ENCODE measurements at places on chromosomes 2 and 18. TPM values are rescaled to one million over a fixed set of nuclear protein-coding genes. Genes with fewer than 3 reads are reported as not detected.

DNA sequence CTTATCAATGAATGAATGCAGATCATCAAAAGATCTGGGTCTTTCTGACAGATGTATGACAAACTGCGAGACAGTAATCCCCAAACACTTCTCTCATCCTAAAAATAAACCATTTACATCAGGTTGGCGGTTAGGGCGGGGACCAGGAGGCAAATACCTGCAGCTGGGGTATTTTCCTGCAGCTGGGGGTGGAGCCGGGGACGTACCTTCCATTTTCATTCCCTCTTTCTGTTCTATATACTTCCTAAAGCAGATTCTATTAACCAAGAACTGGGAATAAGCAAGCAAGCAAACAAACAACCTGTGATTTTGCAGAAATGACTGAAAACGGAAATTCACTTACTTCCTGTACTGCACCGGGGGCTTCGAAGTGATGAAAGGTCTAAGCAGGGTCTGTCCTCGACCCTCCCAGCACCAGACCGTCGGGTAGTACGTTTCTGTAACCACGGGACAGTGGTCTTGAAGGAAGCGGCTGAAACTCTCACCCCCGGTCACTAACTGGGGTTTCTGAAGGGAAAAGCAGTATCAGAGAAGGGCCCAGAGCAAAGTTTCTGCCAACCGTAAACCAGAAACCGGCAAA is 1.2 kb downstream of the ABHD3 start:
- peak; percentile 41 for DNase-seq

GRCh38 chr2:112835536-112836162 is 930 bp downstream of the IL1B start:
- no peak for DNase-seq

GRCh38 chr2:168336786-168337388 is 89.5 kb upstream of the STK39 start:
- DNase-seq, result peak; percentile 69

- no peak for DNase-seq
Measured at GRCh38 chr2:225457482-225457881, 58.0 kb downstream of the NYAP2 start.

DNA sequence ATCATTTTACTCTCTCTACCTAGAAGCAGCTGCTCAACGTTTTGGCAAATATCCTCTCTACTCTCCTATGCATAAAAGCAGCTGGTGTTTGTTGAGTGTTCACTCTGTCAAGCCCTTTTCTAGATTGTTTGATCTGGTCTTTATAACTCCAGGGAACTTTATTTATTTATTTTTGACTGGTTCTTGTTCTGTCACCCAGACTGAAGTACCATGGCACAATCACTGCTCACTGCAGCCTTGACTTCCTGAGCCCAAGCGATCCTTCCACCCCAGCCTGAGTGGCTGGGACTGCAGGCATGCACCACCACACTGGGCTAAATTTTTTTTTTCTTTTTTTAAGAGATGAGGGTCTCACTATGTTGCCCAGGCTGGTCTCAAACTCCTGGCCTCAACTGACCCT is 12.7 kb downstream of the CATIP start:
- no peak for DNase-seq

- DNase-seq, result peak; percentile 75
Measured at GRCh38 chr2:96485751-96486651, 19.2 kb downstream of the NEURL3 start.

DNA sequence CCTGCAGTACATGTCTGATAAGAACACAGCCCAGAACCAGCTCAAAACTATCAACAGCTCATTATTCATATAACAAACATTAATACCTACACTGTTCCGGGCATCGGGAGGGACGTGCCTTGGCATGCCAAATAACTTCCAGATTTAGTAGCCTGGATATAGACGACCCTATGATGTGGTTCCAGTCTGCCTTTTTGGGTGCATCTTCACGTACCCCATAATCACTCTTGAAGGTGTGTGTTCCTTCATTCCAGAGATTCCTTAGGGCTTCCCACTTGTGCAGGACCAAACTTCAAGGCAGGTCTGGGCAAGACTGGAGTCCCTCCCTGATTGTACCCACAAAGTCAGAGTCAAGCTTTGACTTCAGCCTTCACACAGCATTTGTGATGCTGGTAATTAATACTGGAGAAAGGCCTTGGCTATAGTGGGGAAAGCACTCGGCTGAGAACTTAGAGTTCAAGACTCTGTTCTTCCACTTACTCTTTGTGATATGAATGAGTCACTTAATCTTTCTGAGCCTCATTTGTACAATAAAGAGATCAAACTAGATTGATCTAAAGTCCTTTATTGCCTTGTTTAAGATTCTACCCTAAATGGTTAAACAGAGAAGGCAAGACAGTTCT is 27.7 kb upstream of the SPATS2L start:
- no peak for DNase-seq

DNA sequence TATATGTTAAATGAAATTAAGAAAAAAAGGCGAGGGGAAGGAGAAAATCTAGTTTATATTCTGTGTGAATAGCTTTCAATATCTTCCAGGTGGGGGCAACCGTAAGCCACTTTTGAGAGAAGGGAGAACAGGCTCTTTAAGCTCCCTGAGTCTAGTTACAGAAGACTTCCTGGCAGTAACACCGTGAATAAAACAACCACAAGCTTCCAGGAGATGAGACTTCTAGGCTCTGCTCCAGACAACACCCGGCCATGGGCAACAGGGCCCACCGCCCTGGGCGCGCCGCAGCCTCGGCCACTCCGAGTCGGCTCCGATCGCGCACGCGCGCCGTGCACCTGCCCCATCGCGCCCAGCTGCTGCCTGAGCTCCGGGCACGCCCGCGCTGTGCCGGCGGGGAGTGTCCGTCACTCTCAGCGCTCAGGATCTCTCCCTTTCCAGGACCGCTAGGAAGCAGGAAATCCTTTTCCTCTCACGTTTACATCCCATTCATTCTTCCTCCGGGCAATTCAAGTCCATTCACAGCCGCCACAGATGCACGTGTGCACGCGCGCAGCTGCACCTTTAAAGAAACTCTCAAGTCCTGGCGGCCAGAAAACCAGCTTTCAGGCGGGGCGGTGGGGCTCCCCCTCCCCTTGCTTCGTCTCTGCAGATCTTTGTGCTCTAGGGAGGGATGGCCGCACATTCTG is 19.4 kb upstream of the PAX3 start:
- DNase-seq, result no peak

- no peak for DNase-seq
Measured at GRCh38 chr2:84902526-84902925, 2.9 kb upstream of the TMSB10 start.

GRCh38 chr2:215626812-215627281 is 191.0 kb upstream of the FN1 start:
- DNase-seq, result no peak

GRCh38 chr18:72339976-72340375 is 204.2 kb downstream of the CBLN2 start:
- DNase-seq, result no peak

DNA sequence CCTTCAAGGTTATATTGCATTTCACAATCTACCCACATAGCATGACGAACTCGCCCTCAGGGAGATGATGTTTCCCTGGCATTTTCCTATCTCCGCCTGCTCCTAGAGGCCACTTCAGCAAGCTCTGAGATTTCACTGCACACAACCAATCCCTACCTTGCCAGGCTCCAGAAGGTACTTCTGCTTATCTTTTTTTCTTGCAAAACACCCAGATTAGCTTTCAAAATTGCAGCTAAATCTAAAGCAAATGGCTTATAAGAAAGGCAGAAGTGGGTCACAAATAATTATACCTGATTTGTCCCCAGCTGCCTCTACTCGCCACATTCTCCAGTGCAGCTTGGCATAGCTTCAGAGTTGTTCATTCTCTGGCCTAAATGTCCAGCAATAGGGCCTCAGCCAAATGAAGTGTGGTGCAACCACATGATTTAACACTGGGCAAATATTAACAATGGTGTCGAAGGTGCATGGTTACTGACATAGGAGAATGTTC is 32.4 kb upstream of the MRPL19 start:
- no peak for DNase-seq

DNA sequence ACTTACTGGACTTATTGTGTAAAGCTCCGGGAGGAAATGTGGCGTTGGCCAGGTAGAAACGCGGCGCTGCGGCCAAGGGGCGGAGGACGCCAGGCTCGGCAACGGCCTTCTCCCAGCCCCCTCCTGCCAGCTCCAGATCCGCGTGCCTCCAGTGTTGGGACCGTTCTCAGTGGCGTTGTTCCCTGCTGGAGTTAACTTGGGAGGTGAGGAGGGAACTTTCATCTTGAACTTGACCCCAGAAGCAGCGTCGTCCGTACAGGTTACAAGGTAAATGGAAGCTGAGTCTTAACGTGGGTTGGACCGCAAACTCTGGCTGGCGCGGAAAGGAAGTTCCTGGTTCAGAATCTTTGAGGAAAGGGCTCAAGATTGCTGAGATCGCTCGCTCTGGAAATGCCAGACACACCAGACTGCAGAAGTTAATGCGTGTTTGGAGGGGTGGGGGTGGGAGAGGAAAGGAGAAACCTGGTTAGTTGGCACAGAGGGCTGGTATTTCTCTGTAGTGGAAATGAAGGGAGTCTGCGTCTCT is 1.3 kb downstream of the TANC1 start:
- DNase-seq, result peak; percentile 54

- DNase-seq, result no peak
Measured at GRCh38 chr2:21818212-21818795, 694.5 kb downstream of the TDRD15 start.

- no peak for DNase-seq
Measured at GRCh38 chr2:17255071-17255470, 263.2 kb downstream of the RAD51AP2 start.

DNA sequence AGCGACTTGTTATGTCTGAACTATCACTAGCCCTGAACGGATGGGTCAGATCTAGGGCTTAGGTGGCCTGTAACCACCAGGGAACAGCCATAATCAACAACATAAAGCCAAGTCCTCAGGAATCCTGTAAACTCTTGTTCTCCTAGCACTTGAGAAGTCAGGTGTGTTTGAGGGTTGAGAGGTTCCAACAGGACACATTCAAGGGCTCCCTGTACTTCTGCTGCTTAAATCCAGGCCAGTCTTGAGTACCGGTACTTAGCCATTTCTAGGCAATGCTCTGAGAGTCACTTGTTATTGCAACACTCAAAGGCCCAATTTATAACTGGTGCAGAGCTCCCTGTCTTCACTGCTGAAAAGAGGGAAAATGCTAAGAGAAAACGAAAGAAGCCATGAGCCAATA is 21.6 kb upstream of the SLC40A1 start:
- no peak for DNase-seq

DNA sequence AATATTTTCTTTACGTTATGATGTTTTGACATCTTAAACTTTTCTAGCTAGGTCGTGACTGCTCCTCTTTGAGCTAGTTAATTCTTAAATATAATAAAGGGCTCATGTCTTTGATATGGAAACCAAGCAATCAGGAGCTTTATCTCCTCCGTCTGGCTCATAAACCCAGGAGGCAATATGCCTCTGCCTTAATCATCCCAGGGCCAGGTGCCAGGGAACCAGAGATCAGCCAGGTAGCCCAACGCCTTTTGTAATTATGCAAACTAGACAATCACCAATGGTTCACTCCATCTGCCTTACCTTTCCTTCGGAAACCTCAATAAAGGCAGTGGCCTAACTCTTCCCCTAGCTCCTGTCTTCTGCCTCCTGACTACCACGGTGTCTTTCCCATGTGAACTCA is 213.7 kb downstream of the KCNJ3 start:
- no peak for DNase-seq

GRCh38 chr18:30004965-30005364 is 1037.6 kb downstream of the DSC3 start:
- no peak for DNase-seq

GRCh38 chr18:57062844-57063243 is 84.0 kb upstream of the BOD1L2 start:
- no peak for DNase-seq

DNA sequence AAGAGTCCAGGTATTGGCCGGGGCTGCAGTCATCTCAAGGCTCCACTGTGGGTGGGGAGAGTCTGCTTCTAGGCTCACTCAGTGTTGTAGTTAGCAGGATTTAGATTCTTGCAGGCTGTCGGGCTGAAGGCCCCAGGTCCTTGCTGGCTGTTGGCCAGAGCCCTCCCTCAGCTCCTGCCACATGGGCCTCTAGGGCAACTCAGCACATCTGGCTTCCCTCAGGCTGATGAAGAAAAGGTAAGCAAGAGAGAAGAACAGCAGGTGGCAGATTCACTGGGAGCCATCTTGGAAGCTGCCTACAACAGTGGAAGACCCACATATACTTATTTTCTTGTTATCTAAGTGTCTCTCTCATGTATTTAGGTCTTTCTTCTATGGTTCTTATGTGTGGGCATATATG is 4.3 kb downstream of the MRPS9 start:
- DNase-seq, result no peak

Gene MATN3
- 2.2 TPM for total RNA-seq

Gene RGPD3
- total RNA-seq, result 0.10 TPM

Gene PFN4
- 1.2 TPM for total RNA-seq

Gene DNAJC5G
- total RNA-seq, result not detected

Gene SUMO1
- 83.7 TPM for total RNA-seq

Gene BAZ2B
- 135 TPM for total RNA-seq

Measured in ureter (tissue), 1 donor.